ENCODE measurements at places on chromosomes 16 and 17.

DNA sequence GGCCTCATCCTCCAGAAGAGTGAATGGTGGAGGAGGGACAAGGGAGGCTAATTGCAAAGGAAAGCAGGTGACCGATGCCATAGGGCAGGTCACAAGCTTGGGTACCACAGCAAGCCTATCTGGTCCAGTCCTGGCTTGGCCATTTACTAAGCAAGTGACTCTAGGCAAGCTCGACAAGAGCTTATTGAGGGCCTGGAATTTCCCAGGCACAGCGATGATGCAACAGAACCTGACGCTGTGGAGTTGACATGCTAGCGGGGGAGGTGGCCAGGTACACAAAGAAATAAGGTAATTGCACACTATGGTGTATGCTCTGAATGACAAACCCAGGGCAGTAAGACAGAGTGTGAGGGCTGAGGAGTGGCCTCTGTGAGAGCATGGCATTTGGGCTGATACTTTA, 98.5 kb downstream of the PGS1 start:
- DNase-seq: no peak

DNA sequence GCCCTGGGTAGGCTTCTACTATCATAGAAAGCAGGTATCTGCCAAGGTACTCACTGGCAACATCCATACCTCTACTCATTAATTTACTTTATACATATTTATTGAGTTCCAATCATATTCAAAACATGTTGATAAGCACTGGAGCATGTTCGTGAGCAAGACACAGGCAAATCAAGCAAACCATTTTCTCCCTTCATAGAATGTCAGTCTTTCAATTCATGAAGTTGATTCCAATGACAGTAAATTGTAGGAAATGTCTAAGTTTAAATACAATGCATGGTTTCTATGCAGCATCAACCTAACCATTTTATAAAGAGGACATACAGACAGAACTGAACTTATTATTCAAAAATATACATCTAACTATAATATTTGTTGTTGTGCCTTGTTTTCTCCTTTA, 978.6 kb downstream of the CDH8 start:
- DNase-seq: no peak

DNA sequence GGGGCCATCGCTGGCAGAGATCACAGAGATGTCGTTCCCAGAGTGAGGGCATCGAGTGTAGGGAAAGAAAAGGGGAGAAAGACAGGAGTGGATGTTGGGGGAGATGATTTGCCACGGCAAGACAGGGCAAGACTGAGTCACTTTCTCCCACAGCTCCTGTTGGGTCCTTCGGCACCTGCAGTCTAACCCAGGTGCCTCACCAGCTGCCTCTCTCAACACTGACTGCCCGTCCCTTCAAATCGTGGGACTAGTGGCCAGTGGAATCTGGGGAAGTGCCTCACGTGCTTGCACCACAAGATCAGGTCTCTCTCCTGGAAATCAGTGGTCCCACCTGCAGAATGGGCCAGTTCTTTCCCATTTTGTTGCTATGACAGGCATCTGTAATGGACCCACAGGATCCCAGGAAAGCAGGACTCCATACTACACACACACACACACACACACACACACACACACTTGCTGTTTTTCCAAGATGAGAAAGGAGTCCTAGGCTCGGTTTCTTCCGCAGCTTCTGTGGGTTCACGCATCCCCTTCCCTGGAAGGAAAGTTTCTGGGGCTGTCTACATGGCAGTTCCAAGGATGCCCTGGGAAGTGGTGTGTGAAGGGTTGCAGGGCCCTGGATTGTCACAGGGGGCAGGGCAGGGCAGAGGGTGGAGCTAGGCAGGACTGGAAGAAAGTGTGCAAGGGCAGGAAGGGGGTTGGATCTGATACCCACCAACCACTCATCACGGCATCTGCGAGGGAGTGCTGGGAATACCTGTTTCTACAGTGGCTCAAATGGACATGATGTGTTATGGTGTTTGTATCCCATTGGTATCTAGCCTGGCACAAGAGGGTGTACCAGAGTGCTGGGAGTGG, 10.2 kb upstream of the CBX8 start:
- DNase-seq: no peak

DNA sequence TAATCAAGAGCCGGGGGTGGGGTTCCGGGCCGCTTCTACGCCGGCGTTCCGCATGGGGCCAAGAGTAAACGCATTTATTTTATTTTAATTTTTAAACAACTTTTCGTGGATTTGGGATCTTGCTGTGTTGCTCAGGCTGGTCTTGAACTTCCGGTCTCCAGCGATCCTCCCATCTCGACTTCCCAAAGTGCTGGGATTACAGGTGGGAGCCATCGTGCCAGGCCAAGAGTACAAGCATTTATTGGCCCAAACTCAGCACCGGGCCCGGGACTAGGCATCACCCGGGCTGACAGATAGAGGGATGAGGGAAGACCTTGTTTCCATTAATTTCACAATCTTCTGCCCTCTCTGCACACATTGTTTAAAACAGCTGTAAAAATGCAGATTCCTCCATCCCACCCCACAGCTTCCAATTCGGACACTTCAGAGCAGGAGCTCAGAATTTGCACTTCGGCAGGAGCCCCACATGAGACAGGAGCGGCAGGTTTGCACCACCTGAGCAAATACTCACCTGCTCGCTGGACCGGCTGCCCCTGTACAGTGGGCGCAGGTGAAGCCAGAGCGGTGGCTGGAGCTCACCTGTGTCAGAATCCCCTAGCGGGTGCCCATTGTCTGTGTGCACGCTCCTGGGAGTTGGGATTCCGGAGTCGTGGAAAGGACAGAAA, 663 bp upstream of the GINS2 start:
- DNase-seq: no peak

GRCh38 chr16:57069635-57070370, 22.6 kb upstream of the CPNE2 start:
- DNase-seq: no peak

- no peak for DNase-seq
Observed at GRCh38 chr17:71327376-71328059, 793.3 kb upstream of the SOX9 start.

- DNase-seq: peak; percentile 43
Observed at GRCh38 chr16:4016658-4017057, 99.6 kb downstream of the ADCY9 start.

- DNase-seq: peak; percentile 28
Observed at GRCh38 chr17:5203178-5203907, 11.7 kb upstream of the ZNF594 start.

DNA sequence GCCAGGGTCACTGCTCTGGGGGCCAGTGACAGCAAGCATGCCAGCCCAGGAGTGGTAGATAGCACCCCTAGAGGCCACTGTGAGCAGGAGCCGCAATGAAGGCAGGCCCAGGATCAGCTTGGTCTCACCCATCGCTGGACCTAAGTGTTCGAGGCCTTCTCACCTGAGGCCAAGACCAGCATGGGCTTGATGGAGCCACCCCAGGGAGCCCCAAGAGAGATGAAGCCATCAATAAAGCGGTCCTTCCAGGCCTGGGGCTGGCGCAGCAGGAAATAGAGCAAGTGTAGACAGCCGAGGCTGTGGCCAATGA, 1.8 kb downstream of the LCAT start:
- DNase-seq: no peak

GRCh38 chr17:39804839-39805238, 59.3 kb downstream of the IKZF3 start:
- no peak for DNase-seq

DNA sequence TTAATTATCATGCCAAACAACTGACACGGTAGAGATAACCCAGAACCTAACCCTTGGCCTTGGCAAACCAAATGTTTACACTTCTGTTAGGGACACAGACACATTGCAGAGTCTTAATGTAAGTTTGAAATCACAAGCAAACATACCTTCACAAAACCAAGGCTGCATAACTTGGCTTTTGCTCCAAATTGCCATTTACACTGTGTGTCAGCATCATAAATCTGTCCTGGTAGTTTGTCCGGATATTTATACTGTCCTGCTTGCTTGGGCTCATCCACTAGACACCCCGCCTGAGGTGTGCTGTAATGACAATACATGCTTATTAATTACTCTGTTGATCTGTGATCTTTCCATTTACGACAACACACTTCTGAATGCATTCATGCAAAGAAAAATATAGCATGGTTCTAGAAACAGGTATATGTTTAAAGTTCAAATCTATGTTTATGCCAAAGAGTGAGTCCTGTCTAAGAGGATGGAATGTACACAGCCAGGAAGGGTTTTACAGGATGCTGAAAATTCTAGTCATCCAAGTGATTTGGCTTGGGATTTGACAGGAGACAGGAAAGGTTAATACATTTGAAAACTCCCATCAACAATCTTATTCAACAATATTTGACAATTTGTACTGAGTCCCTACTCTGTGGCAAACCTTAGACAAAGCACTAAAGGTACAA, 81.1 kb downstream of the ADAMTS18 start:
- DNase-seq: no peak

DNA sequence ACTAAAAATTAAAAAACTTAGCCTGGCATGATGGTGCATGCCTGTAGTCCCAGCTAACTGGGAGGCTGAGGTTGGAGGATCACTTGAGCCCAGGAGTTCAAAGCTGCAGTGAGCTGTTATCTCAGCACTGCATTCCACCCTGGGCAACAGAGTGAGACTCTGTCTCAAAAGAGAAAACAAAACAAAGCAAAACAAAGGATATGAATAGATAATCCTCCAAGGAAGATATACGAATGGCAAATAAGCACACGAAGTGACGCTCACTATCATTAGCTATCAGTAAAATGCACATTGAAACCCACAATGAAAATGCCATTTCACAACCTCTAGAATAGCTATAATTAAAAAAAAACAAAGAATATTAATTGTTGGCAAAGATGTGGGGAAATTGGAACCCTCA, 386.2 kb upstream of the CCL2 start:
- no peak for DNase-seq

DNA sequence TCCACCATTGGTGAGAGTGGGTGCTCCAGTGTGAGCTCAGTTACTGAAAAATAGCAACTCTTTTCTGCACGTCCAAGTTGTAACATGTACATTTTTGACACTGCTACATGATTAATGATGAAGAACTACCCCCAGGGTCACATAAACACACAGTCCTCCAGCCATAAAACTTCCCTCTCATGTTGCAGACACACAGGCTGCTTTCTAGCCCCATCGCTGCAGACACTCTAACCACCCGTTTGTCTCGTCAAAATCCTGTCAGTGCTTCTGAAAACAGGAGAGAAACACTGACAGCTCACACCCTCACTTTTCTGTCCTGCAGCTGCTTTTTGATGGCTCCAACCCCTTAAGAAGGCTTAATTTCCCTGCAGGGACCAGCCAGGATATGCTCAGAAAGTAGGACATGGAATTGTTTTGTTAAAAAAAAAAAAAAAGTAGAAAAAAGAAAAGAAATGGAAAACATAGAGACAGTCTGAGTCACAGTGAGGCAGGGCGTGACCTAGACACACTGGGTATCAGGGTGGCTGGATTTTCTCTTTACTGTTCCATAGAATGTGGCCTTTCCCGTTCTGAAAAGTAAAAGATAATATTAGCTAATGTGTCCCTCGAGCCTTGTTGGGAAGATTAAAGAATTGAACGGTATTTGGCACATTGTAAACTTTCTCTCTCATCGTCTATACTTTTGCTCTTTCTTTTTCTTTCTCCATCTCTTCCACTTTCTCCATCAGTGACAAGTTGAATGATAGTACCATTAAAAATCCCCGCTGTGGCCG, 20.7 kb upstream of the CCL5 start:
- DNase-seq: peak; percentile 24

- DNase-seq: no peak
Observed at GRCh38 chr16:66403531-66404145, 23.5 kb upstream of the BEAN1 start.

DNA sequence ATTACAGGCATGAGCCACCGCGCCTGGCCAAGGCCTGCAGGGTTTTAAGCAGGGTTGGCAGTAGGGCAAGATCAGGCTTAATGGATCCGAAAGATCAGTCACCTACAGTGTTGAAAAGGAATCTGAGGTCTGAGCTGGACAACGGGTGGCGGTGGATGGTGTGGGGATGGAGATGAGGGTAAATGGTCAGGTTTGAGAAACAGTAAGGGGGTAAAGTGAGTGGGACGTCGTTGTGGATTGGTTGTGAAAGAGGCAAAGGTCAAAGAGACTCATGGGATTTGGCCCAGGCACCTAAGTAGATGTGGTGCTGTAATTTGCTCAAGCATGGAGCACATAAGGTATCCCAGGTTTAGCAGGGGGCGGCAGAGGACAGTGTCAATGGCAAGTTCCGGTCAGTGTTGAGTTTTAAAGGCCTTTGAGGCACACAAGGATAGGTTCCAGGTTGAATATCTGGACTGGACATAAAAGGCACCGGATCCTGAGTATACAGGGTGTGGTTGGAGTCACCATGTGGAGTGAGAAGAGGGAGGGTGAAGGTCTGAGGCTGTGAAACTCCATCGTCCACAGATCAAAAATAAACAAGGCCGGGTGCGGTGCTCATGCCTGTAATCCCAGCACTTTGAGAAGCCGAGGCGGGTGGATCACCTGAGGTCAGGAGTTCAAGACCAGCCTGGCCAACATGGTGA, 1.1 kb upstream of the SLC16A5 start:
- DNase-seq: no peak

- peak; percentile 9 for DNase-seq
Observed at GRCh38 chr16:9934723-9935508, 247.3 kb downstream of the GRIN2A start.

GRCh38 chr16:25009822-25010221, 5.3 kb downstream of the ARHGAP17 start:
- DNase-seq: peak; percentile 31

- DNase-seq: no peak
Observed at GRCh38 chr17:34176440-34176839, 78.6 kb upstream of the CCL2 start.

DNA sequence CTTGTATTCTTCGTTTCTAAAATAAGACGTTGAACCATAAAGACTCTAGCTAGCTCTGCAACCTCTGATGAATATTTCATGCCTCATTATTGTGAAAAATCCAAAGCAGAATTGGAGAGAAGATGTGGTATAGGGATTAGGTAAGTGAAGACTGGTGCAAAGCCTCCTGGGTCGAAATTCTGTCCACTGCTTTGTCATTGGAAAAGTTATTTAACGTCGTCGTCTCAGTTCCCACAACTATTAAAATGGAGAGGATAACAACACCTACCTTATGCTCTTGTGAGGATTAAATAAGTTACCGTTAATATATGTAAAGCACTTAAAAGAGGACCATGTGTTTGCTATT, 1.4 kb upstream of the PRPSAP2 start:
- no peak for DNase-seq

- DNase-seq: no peak
Observed at GRCh38 chr17:81433656-81434055, 38.4 kb downstream of the BAHCC1 start.

DNA sequence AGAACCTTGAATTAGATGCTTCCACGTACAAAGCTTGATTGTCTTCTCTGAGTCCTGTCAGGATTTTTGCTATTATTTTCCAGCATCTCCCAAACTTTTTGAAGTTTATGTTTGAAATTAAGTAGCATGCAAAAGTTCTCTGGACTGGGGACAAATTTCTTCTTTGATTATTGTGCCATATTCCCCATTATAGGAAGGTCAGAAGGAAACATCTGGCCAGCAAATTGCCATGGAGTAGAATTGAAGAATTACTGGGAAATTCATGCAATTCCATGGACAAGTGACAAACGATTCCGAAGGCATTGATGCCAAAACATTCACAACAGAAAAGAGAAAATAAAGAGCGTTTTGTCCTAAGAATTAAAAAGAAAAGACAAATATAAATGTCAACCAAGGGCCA, 737.2 kb downstream of the CDH11 start:
- no peak for DNase-seq
